ENCODE measurements at places on chromosomes 12 and 14.

DNA sequence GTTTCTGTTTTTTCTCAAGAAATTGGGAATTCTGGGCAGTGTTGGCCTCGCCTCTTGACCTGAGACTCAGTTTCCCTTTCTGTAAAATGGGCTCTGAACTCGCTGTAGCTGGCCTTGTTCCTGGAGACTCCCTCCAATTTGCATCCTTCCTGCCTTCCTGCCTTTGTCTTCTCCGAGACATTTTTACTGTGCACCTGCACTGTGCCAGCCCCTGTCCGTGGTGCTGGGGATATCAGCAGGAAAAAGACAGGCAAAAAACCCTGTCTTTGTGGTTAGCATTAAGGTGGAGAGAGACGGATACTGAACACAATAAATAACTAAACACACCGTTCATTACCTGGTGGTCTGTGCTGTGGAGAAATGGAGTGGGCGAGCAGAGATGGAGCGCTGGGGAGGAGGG lies 129.8 kb downstream of the AACS start:
- no peak for DNase-seq

DNA sequence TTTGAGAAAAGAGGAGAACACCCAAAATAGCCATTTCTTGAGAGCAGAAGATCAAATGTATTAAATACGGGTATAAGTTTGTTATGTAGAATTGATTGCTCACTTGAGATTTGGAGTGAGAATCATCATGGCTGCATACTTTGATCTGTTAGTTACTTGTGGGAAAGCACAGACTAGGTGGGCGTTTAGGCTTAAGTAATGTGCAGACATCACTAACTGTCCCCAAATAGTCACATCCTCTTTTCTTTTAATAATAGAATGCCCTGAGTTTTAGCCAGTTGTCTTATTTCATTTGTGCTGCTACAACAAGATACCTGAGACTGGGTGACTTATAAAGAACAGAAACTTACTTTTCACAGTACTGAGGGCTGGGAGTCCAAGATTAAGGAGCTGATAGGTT lies 14.3 kb upstream of the GTF2A1 start:
- no peak for DNase-seq

DNA sequence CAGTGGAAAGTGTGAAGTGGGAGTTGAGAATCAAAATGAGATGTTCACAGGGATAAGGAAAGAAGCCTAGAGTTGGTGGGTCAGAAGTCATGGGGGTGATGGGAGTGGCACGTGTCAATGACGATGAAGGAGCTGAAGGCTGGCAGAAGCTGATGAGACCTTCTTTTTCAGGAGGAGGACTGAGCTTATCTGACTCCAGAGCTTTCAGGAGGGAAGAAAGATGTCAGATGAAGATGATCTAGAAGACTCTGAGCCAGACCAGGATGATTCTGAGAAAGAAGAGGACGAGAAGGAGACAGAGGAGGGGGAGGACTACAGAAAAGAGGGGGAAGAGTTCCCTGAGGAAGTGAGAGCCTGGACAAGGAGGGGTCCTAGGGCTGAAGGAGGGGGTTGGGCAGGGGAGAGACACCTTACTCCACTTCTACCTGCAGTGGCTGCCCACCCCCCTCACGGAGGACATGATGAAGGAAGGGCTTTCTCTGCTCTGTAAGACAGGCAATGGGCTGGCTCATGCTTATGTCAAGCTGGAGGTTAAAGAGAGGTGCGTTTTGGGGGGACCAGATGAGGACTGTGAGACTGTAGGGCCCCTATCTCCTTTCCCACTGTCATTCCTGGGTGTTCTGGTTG lies 905 bp downstream of the LRRC23 start:
- DNase-seq, result no peak

DNA sequence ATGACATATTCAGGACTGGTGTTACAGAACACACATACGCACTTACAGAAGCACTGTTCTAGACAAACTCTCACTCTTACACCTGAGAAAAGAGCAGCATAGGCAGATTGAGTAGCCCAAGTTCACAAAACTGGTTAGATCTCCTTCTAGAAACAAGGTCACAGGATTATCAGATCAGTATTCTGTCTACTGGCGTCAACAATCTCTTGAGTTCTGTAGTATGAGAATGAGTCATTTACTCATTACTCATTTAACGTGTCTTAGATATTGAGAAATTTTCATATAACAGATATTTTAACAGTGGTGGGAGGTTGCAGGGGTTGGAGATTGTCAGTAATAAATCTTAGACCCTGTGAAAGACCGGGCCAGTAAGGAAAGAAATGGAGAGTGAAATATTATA lies 2.8 kb upstream of the TSPAN8 start:
- DNase-seq, result no peak

DNA sequence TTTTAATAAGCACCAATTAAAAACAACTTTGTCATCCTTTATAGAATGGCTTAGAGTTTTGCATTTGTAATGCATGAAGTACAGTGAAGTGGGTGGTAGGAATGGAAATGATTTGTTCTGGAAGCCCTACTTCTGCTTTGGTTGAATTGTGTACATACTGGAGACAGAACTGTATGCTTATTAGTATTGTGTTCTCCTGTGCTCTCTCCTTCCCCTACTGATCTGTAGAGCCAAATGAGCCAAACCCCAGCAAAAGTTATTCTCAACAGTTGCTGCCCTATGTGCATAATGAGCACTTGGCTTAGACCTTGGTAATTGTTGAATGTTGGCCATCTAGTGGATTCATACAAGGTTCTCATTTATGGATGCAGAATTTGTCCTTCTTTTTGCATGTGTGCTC lies 916.1 kb downstream of the GALC start:
- no peak for DNase-seq

- DNase-seq, result peak; percentile 55
Observed at GRCh38 chr14:35403114-35403602, 1.4 kb downstream of the NFKBIA start.

DNA sequence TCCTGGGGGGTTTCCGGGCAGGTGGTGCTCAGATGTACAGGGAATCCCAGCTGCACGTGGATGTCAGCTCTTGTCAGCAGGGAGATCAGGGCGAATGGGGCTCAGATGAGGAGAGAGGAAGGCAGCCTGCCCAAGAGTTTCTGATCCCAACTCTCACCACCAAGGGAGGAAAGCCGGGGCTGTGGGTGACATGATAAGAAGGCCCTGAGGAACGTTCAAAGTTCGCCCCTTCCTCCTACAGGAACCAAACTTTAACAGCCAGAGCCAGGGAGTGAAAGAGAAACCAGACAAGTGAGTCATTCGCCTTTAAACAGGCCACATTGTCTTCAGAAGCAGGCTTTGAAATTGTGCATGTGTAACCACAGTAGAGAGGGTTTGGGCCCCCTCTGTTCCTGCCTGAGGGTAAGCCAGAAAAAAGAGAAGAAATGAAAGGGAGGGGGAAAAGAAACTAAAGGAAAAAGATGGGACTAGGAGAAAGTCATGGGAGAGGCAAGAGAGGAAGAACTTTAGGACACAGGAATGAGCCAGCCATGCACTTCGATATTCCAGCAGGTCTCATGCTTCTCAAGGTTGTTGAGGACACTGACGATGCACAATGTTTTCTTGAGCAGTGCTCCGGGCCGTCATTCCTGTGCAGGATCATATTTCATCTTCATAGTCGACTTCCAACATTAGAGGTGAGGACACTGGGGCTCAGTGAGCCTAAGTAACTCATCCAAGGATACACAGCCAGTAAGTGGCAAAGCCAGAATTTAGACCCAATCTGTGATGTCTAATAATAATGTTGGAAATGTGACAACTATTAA lies 691.4 kb upstream of the TBX3 start:
- no peak for DNase-seq

DNA sequence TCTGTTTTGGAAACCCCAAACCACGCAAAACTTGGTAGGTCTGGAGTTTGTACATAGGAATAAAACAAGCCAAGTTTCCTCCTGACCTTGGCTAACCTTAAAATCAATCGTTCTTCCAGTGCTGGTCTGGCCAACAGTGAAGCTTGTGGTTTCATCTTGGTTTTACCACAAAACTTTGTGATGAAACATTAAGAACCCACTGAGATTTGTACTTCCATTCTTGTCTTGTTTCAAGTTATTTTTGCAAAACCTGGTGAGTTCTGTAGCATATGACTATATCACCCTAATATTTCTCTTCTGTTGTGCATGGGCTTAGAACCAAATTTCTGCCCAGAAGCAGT lies 26.4 kb downstream of the SIX1 start:
- no peak for DNase-seq

GRCh38 chr12:9109213-9109522 lies 6.6 kb downstream of the A2M start:
- DNase-seq, result no peak

DNA sequence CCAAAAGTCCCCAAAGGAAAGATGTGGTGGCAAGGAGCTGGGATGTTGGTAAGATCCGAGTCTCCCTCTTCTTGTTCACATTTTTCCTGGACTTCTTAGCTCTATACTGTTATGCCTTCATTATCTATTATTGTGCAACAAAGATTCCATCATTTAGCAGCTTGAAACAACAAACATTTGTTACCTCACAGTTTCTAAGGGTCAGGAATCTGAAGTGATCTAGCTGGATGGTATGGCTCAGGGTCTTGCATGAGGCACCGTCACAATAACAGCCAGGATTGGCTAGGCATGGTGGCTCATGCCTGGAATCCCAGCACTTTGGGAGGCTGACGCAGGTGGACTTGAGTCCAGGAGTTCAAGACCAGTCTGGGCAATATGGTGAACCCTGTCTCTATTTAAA lies 51.1 kb upstream of the KRAS start:
- no peak for DNase-seq

DNA sequence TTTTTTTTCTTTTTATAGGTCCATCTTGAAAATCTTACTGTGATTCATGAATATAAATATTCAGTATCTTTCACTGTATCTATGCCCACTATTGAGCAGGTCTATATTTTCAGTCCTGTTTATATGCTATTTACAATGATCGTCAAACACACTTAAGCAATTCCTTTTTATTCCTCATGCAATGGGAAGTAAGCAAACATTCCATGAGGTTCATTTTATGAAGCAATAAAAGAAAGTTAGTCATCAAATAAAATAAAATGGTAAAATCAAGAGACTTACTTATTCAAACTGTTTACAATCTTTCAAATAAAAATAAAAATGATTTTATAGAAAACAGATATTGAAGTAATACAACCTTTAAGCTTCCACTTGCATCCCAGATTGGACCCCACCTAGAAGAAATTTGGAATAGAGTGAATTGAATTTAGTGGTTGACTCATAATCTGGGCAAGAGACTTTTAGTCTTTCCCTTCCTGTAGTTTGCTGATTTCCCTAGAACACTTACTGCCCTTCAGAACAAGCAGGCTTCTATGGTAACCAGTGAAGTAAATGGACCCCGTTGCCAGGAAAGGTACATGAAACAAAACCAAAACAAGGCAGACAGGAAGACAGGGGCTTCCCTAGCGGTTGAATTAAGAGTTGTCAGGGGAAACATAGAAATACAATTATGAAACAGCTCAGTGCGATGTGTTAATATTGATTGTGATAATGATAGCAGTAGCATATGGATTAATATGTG lies 241.0 kb upstream of the ATP2B1 start:
- DNase-seq, result peak; percentile 52

DNA sequence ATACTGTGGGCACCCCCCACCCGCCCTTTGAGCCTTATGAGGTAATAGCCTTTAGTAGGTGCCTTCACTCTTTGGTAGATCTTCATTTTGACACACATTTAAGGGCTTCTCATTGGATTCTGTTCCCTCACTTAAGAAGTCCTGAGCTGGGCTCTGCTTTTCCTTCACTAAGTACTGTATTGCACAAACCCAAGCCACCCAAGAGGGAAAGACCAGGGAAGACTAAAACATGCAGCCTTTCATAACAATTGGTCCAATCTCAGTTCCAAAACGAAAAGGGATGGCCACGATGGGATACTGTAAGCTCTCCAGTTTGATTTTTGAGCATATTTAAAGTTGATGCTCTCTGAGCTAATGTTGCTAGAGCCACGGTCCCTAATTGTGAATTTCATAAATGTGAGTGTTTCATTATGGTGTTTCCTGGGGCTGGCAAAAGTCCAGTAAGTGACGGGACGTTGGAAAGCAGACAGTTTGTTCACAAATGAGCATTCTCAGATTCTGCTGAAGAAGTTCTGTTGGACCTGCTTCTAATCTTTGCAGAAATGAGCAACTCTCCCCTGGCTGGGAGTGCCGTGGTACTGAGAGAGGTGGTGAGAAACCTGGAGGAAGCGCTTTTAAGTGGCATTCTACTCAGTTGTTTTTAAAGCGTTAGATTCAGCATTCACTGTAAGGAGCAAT lies 9.4 kb downstream of the SSPN start:
- DNase-seq, result no peak

- peak; percentile 89 for DNase-seq
Observed at GRCh38 chr14:106691601-106692291, 1165.4 kb downstream of the TMEM121 start.

DNA sequence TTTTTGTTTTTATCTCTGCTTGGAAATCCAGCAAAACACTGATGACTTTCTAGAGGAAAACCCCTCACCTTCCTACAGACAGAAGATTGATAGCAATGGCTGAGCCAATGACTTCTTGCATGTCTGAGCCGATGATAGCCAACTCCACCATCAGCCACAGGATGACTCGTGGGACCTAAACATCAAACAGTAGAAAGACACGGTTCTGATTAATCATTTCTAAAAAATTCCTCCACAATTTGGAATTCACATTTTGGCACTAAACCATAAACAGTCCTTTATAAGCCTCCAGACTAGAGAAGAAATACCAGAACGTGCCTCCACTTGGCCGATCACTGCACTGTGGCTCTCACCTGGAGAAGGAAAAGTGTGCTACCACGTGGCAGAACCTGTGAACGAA lies 25.9 kb downstream of the SLC11A2 start:
- no peak for DNase-seq

DNA sequence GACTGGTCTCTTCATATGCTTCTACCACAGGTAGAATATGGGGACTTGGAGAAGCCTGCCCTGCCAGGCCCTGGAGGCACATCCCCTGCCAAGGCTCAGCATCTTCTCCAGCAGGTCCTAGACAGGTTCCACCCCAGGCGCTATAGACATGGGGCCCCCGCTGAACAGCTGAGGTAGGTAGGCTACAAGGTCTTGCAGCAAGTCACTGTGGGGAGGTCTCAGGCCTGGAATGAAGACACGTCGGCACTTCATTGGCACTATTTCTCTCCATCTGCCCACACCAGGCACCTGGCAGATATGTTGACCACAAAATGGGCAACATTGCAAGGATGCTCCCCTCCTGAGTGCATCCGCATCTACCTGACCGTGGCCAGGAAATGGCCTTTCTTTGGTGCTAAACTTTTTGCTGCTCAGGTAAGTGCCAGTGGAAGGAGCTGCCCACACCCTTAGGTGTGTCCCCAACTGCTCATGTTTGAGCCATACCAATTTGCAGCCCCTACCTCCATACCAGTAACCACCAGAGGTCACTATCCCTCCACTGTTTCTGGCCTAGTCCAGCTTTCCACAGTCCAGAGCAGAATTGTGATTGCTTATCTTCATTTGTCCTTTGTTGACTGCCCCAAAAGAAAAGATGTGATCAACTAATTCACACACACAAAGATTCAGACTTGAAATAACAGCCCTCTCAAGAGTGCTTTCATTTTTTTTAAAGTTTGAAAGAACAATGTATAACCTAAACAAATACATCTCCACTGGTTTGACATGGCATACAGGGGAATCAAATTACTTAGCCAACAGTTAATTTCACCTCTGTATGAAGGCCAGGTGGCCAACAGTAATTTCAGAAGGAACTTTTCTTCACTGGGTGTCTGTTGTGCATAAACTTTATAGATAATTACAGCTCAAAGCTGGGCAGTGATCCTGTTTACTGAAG lies 16.1 kb downstream of the PIGH start:
- peak; percentile 14 for DNase-seq

GRCh38 chr12:22064968-22065367 lies 18.9 kb downstream of the CMAS start:
- no peak for DNase-seq
